ENCODE measurements at places on chromosomes 4 and X.

- no peak for DNase-seq
Observed at GRCh38 chr4:32087211-32087610, 1367.0 kb downstream of the PCDH7 start.

GRCh38 chr4:15873117-15873516, 65.4 kb downstream of the FGFBP1 start:
- DNase-seq = no peak

DNA sequence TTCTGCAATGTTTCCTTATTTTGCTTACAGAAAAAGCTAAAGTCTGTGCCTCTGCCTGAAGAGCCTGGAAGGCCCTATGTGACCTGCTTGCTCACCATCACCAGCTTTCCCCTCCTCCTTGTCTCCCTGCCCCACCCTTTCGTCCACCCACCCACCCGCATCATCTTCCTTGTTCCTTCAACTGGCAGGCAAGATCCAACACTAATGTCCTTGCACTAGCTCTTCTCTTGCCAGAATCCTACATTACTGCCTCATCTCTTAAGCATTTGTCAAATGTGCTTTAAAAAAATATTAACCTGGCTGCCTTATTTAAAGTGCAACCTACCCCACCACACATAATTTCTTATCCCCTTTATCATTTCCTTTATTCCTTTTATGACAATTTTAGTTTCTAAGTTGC, 165.1 kb upstream of the PPP3CA start:
- no peak for DNase-seq

DNA sequence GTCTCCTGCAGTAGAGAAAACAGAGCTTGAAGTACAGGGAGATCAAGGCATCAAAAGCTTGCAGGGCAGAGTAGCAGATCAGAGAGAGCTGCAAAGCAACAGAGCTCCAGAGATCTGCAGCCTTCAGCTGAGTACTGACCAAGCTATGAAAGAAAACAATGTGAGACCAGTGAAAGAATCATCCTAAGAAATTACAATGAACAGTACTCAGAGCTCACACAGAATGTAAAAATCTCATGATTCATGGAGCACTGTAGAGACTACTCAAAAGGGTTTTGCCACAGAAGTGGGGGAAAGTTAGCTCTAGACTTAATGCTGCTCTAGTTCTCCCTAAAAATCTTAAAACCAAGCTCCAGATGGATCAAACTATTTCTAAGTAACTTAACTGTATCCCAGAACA, 80.0 kb upstream of the MAB21L2 start:
- DNase-seq = peak; percentile 14

DNA sequence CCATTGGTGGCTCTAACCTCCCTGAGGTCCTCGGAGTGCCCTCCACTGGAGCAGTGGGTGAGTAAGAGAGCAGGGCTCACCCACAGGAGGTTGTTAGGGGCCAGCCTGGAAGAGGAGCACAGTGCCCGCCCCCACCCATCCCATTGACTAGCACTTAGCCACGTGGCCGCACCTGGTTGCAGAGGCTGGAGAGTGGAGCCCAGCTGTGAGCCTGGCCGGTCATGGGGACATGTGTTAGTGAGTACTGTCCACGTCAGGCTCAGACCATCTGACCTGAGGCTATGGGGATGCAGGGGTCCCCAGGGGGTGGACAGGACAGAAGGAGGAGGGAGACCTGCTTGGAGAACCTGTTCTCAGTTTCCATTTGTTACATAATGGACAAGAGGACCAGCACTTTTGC, 1.4 kb upstream of the MAN2B2 start:
- no peak for DNase-seq

DNA sequence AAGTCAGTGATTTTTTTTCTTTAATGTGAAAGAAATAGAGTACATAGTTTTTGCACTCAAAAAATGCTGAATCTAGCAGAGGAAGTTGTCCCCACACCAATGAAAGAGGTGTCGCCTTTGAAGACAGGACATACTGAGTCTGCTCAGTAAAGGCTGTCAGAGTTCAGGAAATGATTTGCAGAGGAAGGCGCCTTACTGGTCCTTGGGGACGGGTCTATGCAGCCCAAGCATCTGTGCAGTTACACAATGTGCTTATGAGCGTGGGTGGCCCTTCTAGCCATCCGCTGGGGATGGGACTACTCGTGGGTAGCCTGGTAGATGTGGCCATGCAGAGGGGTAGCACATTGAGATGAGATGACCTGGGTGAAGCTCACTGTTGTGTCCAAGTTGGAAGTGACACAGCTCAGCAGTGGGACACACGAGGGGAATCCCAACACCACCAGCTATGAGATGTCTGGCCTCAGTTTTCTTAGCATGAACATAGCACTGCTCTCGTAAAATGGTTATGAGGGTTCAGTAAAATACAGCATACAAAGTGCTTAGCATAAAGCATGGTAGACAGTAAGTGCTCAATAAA, 116.5 kb upstream of the RBPJ start:
- DNase-seq = no peak

GRCh38 chr4:147985376-147985775, 253.5 kb downstream of the ARHGAP10 start:
- DNase-seq = no peak

GRCh38 chr4:163901319-163901718, 406.8 kb downstream of the TMA16 start:
- no peak for DNase-seq

- DNase-seq = peak; percentile 71
Observed at GRCh38 chr4:114108869-114109268, 129.4 kb upstream of the ARSJ start.

DNA sequence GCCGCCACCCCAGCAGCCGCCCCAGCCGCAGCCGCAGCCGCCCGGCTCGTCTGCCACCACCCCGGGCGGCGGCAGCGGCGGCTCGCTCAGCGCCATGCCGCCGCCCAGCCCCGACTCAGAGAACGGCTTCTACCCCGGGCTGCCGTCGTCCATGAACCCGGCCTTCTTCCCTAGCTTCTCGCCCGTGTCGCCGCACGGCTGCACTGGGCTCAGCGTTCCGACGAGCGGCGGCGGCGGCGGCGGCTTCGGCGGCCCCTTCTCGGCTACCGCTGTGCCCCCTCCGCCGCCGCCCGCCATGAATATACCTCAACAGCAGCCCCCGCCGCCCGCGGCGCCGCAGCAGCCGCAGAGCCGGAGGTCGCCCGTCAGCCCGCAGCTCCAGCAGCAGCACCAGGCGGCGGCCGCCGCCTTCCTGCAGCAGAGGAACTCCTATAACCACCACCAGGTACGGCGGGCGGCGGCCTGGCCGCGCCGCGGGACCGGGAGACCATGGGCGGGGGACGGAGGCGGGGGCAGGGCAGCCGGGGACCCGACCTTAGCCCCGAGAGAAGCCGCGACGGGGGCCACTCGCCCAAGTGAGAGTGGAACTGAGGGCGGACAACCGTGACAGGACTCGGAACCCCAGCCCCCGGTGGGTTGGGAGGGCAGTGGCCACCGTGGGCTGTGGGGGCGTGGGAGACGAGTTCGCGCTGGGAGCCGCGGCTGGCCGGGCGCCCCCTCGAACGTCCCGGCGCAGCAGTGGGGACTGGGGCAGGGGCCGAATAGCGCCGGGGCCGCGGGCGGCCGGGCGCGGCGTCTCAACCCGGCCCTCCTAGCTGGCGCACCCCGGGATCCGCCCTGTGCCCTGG, 1.8 kb downstream of the CPEB2 start:
- DNase-seq = peak; percentile 37

GRCh38 chrX:15977644-15978043, 123.0 kb upstream of the AP1S2 start:
- no peak for DNase-seq

DNA sequence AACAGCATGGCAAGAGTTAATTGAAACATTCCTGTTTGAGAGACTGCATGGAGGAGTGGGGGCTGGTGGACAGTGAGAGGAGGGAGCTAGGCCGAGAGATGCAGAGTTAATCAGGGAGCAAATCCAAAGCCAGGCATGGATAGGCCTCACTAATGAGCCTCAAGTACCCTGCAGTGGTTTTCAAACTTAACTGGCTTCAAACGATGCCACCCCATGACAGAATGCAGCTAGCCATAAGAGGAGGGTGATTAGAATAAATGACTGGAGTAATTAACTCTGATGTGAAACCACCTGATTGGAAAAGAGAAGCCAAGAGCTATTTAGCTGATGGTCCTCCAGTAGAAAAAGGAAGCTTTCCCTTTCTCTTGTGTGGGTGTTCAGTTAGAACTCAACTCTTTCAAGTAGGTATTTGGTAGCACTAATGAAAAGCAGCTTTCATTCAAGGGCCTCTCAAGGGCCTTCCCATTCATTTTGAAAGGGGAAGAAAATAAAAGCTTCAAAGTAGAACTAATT, 215.4 kb upstream of the MAB21L2 start:
- DNase-seq = no peak

DNA sequence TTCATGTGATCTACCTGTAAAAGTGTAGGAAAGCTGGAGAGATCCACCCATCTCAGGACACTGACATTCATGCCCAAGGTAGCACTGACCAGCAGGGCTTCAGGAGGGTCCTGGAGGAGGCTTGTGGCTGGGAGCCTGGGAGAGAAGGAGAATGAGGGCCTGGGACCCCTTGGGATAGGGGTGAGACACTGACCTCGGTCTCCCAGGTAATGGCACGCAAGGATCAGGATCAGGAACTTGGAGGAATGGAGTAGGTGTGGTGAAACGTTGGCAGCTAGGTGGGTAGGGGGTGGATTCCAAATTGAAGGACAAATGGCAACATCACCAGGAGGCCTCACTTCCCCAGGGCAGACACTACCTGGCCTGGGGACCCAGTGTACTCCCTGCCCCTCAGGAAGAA, 12.4 kb upstream of the RGS12 start:
- no peak for DNase-seq

- peak; percentile 73 for DNase-seq
Observed at GRCh38 chr4:15232366-15233263, 195.2 kb upstream of the C1QTNF7 start.

- no peak for DNase-seq
Observed at GRCh38 chrX:104295636-104296035, 40.9 kb upstream of the ESX1 start.

- DNase-seq = no peak
Observed at GRCh38 chrX:151240237-151240636, 63.9 kb downstream of the GPR50 start.

DNA sequence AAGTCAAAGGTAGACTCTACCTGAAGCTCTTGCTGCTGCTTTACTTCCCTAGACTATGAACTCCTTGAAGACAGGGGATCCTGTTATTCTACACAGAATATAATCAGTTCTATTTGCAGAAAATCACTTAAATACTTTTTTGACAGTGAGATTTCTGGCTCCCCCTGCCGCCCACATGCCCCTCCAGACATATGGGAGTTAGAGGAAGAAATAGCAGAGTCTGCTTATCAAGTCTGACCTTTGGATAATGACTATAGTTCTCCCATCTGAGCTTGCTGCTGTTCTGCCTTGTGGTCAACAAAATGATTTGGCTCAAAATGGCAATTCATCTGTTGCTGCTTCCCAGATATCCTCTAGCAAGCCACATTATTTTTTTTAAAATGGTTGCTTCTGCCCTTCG, 101.1 kb downstream of the ENOX2 start:
- DNase-seq = no peak

DNA sequence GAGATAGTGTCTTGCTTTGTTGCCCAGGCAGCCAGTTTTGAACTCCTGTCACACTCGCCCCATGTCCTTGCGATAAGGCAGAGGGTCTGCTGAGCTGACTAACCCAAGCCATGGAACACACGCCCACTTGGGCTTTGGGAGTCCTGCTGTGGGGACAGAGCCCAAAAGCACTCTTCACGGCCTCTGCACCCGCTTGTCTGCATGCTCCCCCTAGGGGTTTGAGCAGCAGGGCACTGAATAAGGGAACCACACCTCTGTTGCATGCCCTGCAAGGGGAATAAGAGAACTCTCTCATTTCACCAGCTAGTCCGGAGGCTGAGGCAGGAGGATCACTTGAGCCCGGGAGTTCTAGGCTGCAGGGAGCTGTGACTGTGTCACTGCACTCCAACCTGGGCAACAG, 166.0 kb downstream of the STAG2 start:
- DNase-seq = no peak

DNA sequence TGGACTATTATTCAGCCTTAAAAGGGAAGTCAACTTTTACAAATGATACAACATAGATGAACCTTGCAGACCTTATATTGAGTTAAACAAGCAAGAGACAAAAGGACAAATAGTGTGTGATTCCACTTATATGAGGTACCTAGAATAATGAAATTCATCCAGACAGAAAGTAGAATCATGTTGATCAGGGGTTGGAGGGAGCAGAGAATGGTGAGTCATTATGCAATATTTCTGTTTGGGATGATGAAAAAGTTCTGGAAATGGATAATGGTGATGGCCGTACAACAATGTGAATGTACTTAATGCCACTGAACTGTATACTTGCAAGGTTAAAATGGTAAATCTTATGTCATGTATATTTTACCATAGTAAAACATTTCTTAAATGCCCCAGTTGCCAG, 22.1 kb downstream of the KIT start:
- DNase-seq = no peak

- DNase-seq = no peak
Observed at GRCh38 chr4:6199422-6199921, 877 bp downstream of the JAKMIP1 start.

DNA sequence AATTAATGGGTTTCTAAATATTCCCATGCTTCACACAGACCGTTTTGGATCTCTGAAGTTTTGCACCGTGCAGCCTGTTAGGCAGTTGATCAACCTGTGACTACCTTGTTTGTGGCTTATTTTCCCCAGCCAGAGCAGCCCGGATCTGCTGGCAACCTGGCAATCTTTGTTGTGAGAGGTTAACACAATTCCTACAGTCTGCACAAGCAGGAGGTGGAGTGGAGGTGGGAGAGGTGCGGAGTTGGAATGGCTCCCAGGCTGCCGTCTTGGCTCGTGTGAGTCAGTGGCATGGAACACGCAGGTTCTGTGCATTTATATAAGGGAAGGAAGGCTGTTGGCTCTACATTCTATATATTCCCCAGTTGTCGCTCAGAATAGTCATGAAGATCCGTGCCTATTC, 70.9 kb upstream of the STOX2 start:
- DNase-seq = no peak

- DNase-seq = no peak
Observed at GRCh38 chrX:13650318-13650717, 2.6 kb upstream of the TCEANC start.
